ENCODE measurements at places on chromosomes 5 and 9. TPM values are rescaled to one million over a fixed set of nuclear protein-coding genes. Genes with fewer than 3 reads are reported as not detected.

Gene RORB
- total RNA-seq = 0.09 TPM

Gene ADCY2
- not detected for total RNA-seq

Gene C5orf34
- 2.4 TPM for total RNA-seq

Gene C9orf153
- 0.14 TPM for total RNA-seq

Gene ADAMTS19
- total RNA-seq = not detected
